ENCODE measurements at places on chromosomes 3 and 15.

GRCh38 chr3:150931745-150932144 is 26.5 kb upstream of the MINDY4B start:
- no peak for DNase-seq

DNA sequence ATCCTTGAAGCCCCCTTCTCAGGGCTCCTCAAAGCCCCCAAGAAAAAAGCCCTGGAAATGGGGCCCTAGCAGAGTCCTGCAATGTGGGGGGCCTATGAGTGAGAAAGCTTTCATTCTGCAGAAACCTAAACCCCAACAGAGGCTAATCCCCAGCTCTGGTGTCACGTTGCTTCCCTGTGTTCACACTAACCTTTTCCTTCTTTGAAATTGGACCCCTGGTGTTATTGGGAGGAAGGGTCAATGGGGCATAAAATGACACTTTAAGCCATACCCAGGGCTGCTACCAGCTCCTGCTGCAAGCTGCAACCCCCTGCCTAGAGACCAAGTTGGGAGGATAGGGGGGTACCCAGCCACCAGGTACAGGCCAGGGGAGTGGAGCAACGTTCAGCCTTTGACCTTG is 2.1 kb downstream of the CYP1A2 start:
- DNase-seq = no peak

DNA sequence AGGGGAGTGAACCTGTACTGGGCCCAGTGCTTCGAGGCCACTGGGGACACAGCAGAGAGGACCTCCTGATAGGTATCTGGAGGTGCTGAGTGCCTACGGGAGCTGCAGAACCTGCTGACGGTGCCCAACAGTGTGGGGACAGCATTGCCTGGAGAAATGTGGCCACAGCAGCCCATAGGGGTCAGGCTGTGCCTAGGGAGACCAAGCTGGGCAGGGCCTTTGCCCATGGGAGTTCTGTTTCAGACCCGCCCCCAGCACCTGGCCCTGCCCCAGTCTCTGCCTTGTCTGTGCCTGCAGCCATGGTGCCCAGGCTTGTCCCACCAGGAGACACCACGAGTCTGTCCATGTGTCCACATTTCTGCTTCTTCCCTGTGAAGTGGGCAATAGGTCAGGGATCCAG is 15.3 kb upstream of the RPL32 start:
- no peak for DNase-seq

GRCh38 chr3:16396202-16396601 is 117.3 kb downstream of the RFTN1 start:
- DNase-seq = no peak

DNA sequence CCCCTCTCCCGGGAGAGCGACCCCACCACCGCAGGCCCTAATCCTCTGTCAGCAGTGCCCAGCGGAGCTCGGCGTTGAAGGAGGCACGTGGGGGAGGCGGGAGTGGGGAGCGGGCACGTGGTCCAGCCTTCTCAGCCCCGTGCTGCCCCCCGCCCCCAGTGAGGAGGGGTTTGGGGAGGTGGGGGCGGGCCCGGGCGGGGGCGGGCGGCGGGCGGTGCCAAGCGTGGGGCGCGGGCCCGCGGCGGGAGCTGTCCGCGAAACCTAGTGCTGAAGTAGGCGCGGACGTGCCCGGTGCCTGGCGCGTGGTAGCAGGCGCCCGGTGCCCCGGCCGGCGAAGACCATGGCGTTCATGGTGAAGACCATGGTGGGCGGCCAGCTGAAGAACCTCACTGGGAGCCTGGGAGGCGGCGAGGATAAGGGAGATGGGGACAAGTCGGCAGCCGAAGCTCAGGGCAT is at the start of gene CPLX3:
Gene CPLX3, plus strand, starts transcription at position 264 of the 456 bp plus-strand sequence. Its CDS starts 77 bp downstream, at position 341.
- peak; percentile 32 for DNase-seq

DNA sequence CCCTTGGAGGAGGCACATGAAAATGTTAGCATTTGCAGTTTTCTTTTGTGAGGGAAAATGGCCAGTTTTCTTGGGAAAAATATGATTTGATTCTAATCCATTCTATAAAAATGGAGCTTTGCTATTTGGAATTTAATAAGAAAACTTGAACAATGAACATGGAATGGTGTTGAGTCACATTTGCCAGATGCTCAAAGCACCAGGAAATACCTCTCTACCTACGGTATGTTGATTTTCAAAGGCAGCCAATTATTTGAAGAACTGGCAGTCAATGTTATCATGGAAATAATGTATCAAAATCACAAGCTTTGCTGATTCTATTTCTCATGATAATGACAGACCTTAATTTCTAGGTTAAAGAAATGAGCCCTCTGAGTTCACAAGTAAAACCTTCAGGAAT is 14.9 kb downstream of the NME9 start:
- peak; percentile 65 for DNase-seq

DNA sequence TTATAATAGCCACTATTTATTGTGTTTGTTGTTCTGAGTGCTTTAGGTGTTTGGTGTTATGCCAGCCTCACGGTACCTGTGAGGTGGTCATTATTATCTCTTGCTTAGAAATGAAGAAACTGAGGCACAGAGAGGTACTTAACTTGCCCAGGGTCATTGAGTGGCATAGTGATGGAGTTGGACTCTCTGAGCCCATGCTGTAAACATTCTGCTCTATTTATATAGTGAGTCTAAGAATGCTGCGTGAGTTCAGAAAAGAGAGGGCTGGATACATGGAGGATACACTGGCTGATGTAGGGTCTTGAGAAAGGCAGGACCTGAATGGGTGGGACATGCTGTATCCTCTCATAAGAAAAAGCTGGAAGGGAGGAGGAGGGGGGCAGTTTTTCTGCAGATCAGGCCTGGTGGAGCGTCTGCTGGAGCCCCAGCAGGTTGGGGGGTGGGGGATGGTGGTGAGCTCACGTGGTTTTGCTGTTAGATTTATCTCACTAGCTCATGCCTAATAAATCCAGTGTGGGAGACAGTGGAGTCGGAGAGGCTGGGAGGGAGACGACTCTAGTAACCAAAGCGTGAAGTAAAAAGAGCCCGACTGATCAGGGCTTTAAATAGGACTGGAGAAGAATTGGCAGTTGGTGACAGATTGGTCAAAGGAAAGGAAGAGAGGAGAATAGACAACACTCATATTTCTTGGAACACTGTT is 16.0 kb downstream of the MED12L start:
- DNase-seq = no peak

DNA sequence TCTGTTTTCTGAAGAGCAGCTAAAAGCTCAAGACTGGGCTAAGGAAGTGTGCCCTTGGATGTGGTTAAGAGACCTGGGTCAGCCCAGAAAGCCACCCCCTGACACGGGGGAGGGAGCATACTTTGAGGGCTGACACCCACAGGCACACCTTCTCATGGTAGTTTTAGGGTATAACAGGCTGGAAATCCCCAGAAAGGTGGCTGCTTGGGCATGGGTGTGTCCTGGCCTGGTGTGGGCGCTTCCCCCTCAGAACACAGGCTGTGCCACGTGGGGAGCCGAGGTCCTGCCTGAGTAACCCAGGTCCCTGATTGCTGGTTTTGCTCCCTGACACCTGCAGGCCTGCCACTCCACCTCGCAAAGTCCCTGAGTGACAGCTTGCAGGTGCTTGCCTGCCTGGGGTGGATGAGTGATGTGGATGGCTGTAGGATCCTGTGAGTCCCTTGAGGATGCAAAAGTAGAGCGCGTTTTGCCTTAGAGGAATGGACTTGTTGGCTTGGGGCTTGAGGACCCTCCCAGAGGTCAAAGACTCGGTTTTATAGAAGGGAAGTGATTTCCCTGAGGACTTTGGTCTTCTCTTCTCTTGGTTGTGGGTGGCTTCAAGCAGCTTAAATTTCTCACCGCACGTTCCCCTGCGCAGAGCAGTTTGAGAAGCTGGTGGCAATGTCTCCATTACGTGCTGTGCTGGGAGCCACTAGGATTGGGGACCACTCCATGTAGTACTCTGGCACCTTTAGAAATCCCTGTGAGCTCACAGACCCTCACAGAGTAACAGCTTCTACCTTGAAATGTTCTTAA is 94.4 kb downstream of the DNASE1L3 start:
- DNase-seq = no peak

GRCh38 chr3:64686446-64686908 is 1.3 kb downstream of the ADAMTS9 start:
- DNase-seq = peak; percentile 88

- no peak for DNase-seq
Measured at GRCh38 chr3:3165241-3165640, 14.2 kb downstream of the CRBN start.

GRCh38 chr3:14231145-14231990 is 52.8 kb downstream of the LSM3 start:
- DNase-seq = no peak

- peak; percentile 50 for DNase-seq
Measured at GRCh38 chr3:99895131-99895696, 77.6 kb downstream of the CMSS1 start.

DNA sequence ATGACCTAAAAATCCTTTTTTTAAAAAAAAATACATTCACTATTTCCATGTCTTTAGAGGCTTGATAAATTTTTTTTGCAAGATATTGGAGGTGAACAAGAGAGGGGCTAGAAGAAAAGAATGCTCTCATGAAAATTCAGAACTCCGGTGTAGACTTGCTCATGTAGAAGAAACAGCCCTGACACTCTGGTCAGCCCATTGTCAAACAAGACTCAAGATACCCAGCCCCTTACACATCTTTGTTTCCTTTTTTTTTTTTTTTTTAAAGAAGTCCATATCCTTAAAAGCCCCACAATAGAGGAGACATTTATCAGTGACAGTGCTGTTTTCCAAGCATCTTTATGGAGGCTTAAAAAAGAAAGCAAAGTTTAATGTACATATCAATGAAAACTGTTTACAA is 196.8 kb upstream of the RORA start:
- no peak for DNase-seq

DNA sequence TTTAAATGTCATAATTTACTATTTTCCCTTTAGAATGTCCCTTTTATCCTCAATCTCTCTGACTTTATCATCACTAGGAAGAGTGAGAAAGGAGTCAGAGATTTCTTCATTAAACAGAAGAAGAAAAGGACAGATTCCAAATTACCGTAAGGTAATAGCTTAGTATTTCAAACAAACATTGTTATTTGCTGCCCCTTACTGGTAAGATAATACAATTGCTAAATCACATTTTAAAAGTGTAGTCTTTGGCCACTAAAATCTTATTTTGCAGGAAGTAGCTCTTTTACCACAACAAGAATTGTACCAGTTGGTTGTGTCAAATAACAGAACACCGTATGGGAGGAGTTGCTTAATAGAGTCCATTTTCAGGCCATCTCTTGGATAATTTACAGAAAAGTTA is 53.7 kb downstream of the CGGBP1 start:
- peak; percentile 65 for DNase-seq

GRCh38 chr3:59978979-59979378 is 929.2 kb upstream of the CFAP20DC start:
- DNase-seq = no peak

- DNase-seq = no peak
Measured at GRCh38 chr3:128988286-128988685, 5.6 kb downstream of the CFAP92 start.

DNA sequence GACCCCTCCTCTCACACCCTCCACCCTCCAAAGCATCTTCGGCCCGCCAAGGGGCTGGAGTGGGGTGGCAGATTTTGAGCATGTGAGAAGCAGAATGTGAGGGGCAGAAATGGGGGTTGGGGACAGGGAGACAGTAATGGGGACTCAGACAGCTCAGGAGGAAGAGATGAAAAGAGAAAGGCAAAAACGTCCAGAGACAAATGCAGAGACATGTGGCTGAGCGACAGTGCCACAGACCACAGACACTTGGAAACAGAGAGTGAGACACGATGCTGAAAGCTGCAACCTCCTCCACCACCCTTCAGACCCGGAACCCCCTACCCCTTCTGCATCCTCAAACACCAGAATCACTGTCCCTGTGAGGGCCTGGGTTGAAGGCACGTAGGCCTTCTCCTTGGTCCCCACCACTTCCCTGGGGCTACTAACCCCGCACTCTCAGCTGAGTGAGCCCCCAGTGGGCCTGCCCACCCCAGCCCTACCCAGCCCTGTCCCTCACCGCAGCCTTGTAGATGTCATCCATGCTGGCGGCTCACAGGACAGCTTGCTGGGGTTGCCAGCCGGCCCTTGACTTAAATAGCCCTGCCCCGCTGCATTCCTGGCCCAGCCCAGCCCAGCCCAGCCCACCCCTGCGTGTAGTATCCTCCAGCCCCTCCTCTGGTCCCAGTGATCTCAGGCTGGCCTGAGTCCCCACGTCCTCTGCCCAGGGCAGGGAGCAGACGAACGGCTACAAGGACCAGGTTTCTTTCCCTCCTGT is at the start of gene TNNC1:
Gene TNNC1, minus strand, starts transcription at position 546 of the 754 bp plus-strand sequence. Its CDS starts 26 bp downstream, at position 520.
- no peak for DNase-seq

GRCh38 chr3:14793126-14793857 is 25.5 kb upstream of the FGD5 start:
- no peak for DNase-seq

- no peak for DNase-seq
Measured at GRCh38 chr15:52151353-52151752, 38.8 kb upstream of the BCL2L10 start.

- DNase-seq = no peak
Measured at GRCh38 chr15:65931221-65931620, 61.9 kb downstream of the RAB11A start.

DNA sequence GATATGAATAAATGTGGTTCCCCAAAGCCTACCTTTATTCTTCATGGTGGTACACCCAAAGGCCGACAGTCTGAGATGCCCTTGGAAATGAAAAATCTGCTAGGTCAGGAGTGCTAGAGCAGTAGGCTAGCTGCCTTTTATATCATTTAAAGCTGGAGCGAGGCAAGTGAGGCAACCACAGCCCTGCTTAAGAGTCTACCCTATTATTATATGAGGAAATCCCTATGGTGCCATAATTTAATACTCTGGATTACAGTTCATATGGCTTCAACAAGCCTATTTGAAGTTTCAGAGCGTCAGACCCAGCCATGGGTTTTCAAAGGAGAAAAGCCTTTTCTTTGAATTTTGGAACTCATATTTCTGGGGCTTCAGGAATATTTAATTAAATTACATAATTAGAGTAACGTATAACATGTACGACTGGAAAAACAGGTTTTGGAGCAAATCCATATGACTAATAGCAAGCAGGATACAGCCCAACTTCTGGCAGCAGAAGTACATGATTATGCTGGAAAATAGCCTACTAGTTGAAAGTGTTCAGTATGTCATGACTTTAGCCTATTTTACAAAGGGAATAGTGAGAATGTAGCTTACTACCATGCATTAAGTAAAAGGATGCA is 18.0 kb upstream of the SLTM start:
- DNase-seq = peak; percentile 92

- peak; percentile 79 for DNase-seq
Measured at GRCh38 chr3:11570789-11571495, 72.8 kb downstream of the VGLL4 start.
